ENCODE measurements at places on chromosomes 3 and 15.

DNA sequence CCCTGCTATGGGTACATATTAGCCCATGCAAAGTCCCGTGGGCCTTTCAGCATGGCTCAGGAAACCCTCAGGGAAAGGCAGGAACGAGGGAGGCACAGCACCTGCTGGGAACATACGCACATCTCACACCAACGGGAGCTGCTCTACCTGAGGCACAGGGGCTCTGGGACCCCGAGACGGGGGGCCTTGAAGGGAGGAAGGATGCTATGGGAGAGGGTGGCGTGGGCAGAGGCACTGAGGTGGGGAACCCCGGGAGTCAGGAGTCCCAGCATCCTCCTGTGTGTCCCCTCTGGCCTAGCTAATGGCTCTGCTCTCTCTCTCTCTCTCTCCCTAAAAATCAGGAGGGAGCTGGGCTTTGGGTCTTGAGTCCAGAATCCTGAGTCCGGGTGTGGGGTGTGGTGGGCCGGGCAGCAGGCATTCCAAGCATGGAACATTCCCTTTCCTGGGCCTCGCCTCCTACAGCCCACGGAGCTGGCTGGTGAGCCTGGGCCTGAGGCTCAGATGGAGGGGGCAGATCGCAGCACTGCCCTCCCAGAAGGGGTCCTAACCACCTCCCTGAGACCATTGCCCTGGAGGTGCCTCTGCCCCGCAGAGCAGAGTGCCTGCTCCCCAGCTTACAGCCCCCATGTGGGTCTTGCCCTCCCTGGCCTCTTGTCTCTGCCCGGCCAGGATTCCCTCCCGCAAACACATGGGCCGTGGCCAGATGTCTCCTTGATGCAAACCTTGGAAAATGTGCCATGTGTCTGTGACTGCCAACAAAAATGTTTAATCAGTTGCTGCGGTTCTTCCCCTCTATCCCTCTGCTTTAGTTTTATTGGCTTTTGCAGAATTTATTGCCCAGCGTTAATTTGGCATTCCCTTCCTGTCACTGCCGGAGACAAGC is 101.6 kb downstream of the TMEM266 start:
- H3K36me3 ChIP-seq = no peaks in the 10 kb centered on the region
- H3K4me1 ChIP-seq = 0 out of 2 replicates have a peak, but pooled peaks cover 1% of the 10 kb centered on the region
- no peak for DNase-seq
- no peak overlapping the region for H3K4me3 ChIP-seq
- H3K27me3 ChIP-seq = no peaks in the 10 kb centered on the region

DNA sequence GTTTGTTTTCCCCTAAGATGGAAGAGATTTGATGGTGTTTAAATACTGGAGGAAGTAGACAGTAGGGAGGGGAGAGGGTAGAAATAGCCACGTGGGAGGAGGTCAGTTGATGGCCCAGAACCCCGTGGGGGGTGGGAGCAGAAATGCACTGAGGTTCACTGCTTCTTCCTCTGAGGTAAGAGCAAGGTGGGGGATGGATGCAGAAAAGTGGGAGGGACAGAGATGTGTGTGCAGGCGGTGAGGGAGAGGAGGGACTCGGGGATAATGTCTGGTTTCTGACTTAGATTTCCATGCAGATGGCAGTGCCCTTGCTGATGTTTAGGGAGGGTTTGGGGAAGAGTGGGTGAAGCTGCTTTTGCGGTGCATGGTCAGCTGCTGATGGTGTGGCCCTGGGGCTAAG is 102.9 kb downstream of the ARNT2 start:
- H3K27ac ChIP-seq = no peak overlapping the region
- no peaks in the 10 kb centered on the region for H3K4me1 ChIP-seq
- no peak for DNase-seq
- no peaks in the 10 kb centered on the region for H3K27me3 ChIP-seq
- no peak overlapping the region for H3K4me3 ChIP-seq
- H3K36me3 ChIP-seq = no peaks in the 10 kb centered on the region

GRCh38 chr3:9916734-9917680 is at the start of gene IL17RC:
TSS of gene IL17RC (plus strand) at chr3:9917098. CDS start at chr3:9917316, 218 bp downstream.
- no peaks in the 10 kb centered on the region for H3K36me3 ChIP-seq
- DNase-seq = no peak
- peaks cover 8% of the 10 kb centered on the region for H3K4me1 ChIP-seq
- peak within 1 kb of the TSS; percentile 75 for H3K4me3 ChIP-seq

DNA sequence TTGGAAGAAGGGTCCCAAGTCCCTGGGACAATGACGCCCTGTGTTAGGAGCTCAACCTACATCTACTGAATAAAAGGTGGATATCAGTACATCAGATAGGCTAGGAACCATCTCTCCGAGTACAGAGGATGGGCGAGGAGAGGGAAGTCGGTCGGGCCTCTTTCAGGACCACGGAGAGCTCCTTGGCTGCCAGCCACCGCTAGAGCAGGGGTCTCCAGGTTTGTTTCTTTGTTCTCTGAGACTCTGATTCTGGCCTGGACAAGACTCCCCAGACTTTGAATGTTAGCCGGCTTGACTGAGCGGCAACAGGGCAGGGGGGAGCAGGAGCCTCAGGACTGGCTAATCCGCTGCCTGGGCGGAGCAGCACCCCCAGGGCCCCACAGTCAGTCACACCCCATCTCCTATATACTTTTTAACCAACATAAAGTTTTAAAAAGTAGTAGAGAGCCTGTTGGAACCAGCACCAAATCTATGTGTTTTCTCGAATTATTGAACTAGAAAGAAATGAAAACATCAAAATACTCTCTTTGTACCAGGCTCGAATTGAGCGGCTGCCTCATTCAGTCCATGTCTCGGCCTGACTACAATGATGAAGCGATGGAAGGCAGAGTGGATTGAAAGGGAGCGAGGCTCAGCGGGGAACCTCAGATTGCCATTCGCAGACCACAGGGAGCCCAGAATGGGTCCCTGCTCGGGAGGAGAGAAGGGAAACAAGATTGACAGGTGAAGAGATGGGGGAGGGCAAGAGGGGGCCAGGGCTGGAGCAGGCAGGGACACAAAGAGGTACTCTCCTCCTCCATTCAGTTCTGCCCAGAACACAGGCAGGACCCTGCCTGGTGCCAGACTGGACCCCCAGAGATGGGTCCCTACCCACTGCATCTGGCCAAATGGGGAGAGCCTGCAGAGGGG is 131.6 kb downstream of the TPRA1 start:
- peaks cover 13% of the 10 kb centered on the region for H3K27me3 ChIP-seq
- no peak overlapping the region for H3K27ac ChIP-seq
- no peaks in the 10 kb centered on the region for H3K36me3 ChIP-seq
- H3K4me1 ChIP-seq = peaks cover 4% of the 10 kb centered on the region
- peak; percentile 64 for DNase-seq
- no peak overlapping the region for H3K4me3 ChIP-seq

DNA sequence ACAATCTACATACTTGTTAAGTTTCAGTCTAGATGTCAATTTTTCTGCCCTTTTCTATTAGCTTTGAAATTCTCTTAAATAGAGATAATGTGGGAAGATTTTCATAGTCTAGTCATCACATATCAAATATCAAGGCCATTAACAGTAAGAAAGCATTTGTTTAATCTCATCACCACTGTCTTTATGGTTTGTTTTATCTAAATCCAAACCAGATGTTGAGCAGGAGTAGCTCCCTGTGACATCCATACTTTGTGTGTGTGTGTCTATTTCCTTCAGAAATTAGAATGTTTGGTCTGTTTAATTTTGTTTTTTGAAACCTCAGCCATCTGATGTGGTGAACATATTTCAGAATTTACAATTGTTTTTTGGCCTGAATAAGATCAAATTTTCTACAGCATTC is 23.1 kb upstream of the GOLGA8B start:
- H3K36me3 ChIP-seq = no peaks in the 10 kb centered on the region
- no peaks in the 10 kb centered on the region for H3K27me3 ChIP-seq
- DNase-seq = no peak
- H3K27ac ChIP-seq = no peak overlapping the region

DNA sequence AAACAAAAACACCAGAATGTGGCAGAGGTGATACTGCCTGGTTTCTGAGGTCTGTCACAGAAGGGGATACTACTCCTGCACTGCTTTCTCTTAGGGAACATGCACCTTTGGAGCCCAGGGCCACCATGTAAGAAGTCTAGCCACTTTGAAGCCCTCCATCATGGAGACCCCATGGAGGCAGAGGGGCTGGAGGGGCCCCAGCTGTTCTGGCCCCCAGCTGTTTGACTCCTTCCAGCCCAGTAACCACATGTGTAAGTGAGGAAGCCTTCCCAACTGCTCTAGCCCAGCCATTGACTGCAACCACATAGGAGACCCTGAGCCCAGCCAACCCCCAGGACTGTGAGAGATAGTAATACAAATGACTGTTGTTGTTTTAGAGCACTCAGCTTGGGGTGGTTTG is 9.0 kb upstream of the IGDCC4 start:
- no peak overlapping the region for H3K4me3 ChIP-seq
- no peaks in the 10 kb centered on the region for H3K27me3 ChIP-seq
- H3K36me3 ChIP-seq = no peaks in the 10 kb centered on the region
- H3K4me1 ChIP-seq = no peaks in the 10 kb centered on the region
- no peak overlapping the region for H3K27ac ChIP-seq

DNA sequence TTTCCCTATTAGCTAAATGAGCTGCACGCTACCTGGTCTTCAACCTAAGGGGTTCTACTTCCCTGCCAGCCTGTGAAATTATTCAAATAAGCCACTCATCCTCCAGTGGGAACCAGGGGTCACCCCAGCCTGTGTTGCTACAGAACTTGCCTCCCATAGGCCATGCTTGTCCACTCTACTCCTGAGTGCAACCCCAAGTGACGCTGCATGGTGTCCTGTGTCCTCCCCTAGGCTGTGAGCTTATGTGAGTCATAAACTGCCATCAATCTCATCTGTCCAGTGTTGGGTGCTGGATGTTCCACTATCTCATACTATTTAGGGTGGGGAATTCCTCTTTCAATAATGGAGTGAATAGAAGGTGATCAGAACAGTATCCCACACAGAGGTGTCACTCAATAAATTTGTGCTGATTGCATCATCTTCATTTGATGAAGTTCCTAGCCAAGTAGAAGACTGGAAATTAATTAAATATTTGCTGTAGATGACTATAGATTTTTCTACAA is 49.8 kb upstream of the SSR3 start:
- no peaks in the 10 kb centered on the region for H3K4me1 ChIP-seq
- no peaks in the 10 kb centered on the region for H3K36me3 ChIP-seq
- no peak overlapping the region for H3K27ac ChIP-seq
- H3K4me3 ChIP-seq = no peak overlapping the region
- DNase-seq = no peak

GRCh38 chr3:45665101-45665572 is 24.1 kb upstream of the SACM1L start:
- H3K27ac ChIP-seq = no peak overlapping the region
- no peak overlapping the region for H3K4me3 ChIP-seq
- no peaks in the 10 kb centered on the region for H3K4me1 ChIP-seq
- H3K27me3 ChIP-seq = no peaks in the 10 kb centered on the region

- H3K4me3 ChIP-seq = no peak overlapping the region
- no peaks in the 10 kb centered on the region for H3K36me3 ChIP-seq
Measured at GRCh38 chr3:54358316-54358715, 236.0 kb downstream of the CACNA2D3 start.

DNA sequence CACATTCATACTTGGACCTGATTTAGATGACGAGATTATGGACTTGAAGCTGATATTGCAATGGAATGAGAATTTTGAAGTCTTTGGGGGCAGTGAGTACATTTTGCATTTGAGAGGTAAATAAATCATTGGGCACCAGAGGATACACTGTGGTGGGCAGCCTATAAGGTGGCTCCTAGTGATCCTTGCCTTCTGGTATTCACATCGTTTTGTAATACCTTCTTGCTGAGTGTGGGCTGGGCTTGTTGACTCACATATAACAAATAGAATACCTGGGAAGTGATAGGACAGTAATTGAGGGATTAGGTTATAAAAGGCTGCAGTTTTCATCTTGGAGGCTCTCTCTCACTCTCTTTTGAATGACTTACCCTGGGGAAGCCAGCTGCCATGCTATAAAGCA is 605.5 kb upstream of the KCNMB2 start:
- H3K4me3 ChIP-seq = no peak overlapping the region
- no peaks in the 10 kb centered on the region for H3K4me1 ChIP-seq
- no peak overlapping the region for H3K27ac ChIP-seq

GRCh38 chr3:153731071-153731470 is 390.1 kb upstream of the ARHGEF26 start:
- no peak overlapping the region for H3K4me3 ChIP-seq
- DNase-seq = no peak
- no peaks in the 10 kb centered on the region for H3K4me1 ChIP-seq
- no peak overlapping the region for H3K27ac ChIP-seq
- H3K27me3 ChIP-seq = no peaks in the 10 kb centered on the region

- no peak overlapping the region for H3K4me3 ChIP-seq
- H3K36me3 ChIP-seq = no peaks in the 10 kb centered on the region
- no peak overlapping the region for H3K27ac ChIP-seq
Measured at GRCh38 chr15:39487458-39487735, 93.5 kb upstream of the THBS1 start.

GRCh38 chr3:144221761-144222160 is 250.1 kb downstream of the DIPK2A start:
- H3K36me3 ChIP-seq = no peaks in the 10 kb centered on the region
- DNase-seq = peak; percentile 4
- H3K4me3 ChIP-seq = no peak overlapping the region
- no peaks in the 10 kb centered on the region for H3K27me3 ChIP-seq
- H3K4me1 ChIP-seq = no peaks in the 10 kb centered on the region
- H3K27ac ChIP-seq = no peak overlapping the region

GRCh38 chr15:68603951-68604350 is 25.2 kb downstream of the CORO2B start:
- peaks cover 20% of the 10 kb centered on the region for H3K4me1 ChIP-seq
- H3K36me3 ChIP-seq = no peaks in the 10 kb centered on the region
- H3K4me3 ChIP-seq = no peak overlapping the region
- H3K27me3 ChIP-seq = no peaks in the 10 kb centered on the region
- DNase-seq = no peak
- H3K27ac ChIP-seq = no peak overlapping the region

DNA sequence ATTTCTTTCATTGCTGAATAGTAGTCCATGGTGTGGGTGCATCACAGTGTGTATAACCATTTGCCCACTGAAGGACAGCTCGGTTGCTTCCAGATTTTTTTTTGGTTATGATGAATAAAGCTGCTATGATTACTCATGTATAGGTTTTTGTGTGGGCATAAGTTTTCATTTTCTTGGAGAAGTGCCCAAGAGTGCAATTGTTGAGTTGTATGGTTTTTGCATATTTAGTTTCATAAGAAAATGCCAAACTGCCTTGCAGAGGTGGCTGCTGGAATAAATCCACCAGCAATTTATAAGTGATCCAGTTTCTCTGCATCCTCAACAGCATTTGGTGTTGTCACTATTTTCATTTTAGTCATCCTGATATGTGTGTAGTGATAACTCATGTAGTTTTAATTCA is 8.4 kb upstream of the SPESP1 start:
- no peak for DNase-seq
- no peaks in the 10 kb centered on the region for H3K27me3 ChIP-seq
- no peaks in the 10 kb centered on the region for H3K4me1 ChIP-seq
- H3K27ac ChIP-seq = no peak overlapping the region
